ENCODE measurements at places on chromosomes 12 and 14.

- DNase-seq = no peak
Observed at GRCh38 chr14:93976477-93977057, at the start of gene ASB2. Gene ASB2 (minus strand): TSS chr14:93976570. CDS start chr14:93964539, 12,031 bp downstream.

GRCh38 chr14:51657762-51658161 lies 6.1 kb downstream of the FRMD6 start:
- no peak for DNase-seq

GRCh38 chr12:28460420-28461130 lies 270.3 kb downstream of the CCDC91 start:
- no peak for DNase-seq

GRCh38 chr12:92566448-92567019 lies 136.3 kb upstream of the PLEKHG7 start:
- no peak for DNase-seq

- DNase-seq = no peak
Observed at GRCh38 chr12:10101042-10101579, 2.3 kb upstream of the CLEC1A start.
